GM23248 (cell line): ENCODE measurements at places on chromosomes 11 and 22. TPM values are rescaled to one million over a fixed set of nuclear protein-coding genes. Genes with fewer than 3 reads are reported as not detected.

- no peak for DNase-seq
Measured at GRCh38 chr11:96885912-96886311, 496.1 kb downstream of the JRKL start.

Gene PLEKHA7
- 0.43 TPM in 1 of 2 replicates, not detected in the other for polyA plus RNA-seq

- no peak for DNase-seq
Measured at GRCh38 chr11:32435152-32435480, 223 bp downstream of the WT1 start.

Gene CDCA5
- 11.9 and 12.4 TPM in 2 replicates for polyA plus RNA-seq

DNA sequence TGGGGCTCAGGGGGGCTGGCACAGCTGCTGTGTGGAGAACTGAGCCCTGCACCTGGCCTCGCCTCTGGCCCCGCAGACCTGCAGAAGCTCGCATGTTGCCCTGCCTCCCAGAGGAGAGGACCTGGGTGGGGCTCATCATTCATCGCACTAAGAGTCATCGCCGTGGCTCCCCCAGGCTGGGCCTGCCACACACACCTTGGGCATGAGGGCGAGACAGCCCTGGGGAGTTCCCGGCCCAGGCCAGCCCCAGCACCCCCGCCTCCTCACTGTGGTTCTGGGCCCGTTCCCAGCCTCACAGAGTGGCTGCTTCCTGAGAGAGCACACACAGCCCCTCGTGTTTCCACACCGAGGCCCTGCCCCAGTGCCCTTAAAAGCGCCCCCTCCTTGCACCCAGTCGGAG lies 694.6 kb downstream of the TBC1D22A start:
- DNase-seq, result no peak

GRCh38 chr11:68867066-68867465 lies 25.4 kb upstream of the CPT1A start:
- DNase-seq, result no peak

GRCh38 chr22:25114369-25115362 lies 85.0 kb upstream of the CRYBB3 start:
- no peak for DNase-seq
